ENCODE measurements at places on chromosomes 1 and 21. TPM values are rescaled to one million over a fixed set of nuclear protein-coding genes. Genes with fewer than 3 reads are reported as not detected.

DNA sequence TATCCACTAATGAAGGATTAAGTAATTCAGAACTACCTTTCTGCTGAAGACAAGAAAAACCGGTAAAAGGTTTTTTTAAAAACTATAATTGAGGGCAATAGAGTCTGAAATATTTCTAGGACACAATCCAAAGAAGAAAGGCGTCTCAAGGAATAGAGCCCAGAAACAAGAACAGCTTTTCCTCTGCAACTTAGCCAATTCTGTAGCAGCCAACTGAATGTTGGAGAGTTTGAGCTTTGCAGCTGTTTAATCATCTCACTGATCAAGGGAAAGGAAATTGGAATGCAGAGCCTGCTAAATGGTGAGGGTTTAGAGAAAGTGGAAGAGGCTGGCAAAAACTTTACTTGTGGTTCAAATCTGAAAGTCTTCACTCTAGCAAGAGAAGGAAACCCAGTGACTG, 818.9 kb downstream of the KCNT2 start:
- no peak for DNase-seq

The CNKSR1 gene
- 1.7 TPM for total RNA-seq

GRCh38 chr21:15057285-15057684, 7.5 kb downstream of the NRIP1 start:
- no peak for DNase-seq

DNA sequence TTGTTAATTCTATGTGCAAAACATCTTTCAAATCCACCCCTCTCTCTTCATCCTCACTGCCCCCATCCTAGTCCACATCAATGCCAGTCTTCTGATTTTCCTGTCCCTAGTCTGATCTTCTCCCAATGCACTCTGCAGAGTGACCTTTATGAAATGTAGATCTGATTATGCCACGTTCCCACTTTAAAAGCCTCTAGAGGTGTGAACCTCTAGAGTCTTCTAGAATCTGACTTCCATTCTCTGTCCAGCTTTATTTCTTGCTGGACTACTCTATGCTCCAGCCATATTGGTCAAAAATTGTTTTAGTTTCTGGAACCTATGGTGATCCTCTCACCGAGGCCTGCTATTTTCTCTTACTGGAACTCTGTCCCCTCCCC, 32.5 kb downstream of the ZNF648 start:
- DNase-seq: no peak

DNA sequence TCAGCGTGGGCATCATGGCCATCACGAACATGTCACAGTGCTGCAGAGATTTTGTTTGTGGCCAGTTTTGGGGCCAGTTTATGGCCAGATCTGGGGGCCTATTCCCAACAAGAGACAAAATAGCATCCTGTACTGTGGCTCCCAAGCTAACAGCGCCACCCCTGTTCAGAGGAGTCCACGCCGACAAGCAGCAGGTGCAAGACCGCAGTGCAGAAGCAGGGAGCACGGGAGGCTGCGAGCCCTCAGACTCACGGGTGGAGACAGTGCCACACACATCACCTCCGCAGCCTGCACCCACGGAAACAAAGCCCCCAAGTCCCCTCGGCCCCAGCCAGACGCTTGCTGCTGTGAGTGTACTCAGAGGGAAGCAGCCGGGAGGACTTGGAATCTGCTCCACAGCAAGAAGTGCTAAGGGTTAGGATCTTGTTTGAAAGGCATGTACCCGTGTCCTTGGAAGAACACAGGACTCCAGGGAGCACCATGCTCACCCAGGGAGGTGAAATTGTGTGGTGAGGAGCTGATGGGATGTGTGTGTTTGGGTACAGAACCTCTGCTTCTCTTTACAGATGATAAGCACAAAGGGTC, 7.1 kb downstream of the TCP10L start:
- DNase-seq: no peak

The MAP3K21 gene
- 0.50 TPM for total RNA-seq

DNA sequence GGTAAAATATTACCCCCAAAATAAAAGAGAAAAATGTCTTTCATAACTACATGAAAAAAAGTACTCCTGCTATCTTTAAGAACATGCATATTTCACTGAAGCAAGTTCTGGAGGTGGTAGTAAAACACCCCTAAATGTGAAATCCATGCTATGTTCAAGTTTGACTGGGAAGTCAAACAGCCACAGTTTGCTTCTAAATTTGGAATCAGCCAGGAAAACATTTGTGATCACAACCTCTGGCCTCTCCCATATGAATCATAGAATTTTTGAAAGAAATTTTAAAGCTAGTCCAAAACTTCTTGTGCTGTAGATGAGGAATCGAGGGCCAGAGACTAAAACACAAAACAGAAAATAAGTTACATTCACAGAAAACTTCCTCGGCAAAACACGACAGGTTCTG, 6.6 kb downstream of the SORT1 start:
- no peak for DNase-seq

GRCh38 chr1:83860490-83861221, 138.3 kb downstream of the TTLL7 start:
- DNase-seq: peak; percentile 93

The FCRL4 gene
- not detected for total RNA-seq

DNA sequence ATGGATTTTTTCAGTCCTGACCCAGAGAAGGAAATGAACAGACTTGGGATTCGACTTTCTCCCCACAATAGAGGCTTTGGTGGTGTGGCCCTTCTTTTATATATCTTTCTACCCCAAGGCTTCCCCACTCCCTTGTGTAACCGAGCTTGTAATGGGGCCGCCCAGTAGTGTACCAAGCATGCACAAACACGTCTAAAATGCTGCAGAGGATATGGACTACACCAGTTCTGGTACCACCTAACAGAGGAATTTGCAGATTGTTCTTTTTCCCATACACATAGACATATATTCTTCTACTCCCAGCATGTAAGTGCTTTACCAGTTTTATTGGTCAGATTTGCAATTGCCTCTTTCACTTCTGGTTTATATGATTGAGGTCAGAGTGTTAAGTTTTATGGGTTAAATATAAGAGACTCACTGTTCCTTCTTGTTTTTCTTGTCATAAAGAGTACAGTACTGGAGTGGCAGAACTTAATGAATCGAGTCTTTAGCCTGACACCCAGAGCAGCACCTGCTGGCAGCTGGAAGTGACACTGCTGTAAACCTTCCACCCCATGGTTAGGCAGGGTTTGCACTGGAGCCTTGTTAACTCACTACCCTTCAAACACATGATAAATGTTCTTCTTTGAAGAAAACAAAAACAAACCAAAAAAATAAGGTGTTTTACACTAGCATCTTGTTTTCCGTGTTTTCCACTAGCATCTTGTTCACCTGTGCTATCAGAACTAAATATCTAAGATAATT, 198.6 kb downstream of the PTPRC start:
- DNase-seq: no peak

GRCh38 chr1:160665330-160666078, 18.7 kb upstream of the SLAMF1 start:
- DNase-seq: peak; percentile 68

The ELAVL4 gene
- total RNA-seq: not detected

DNA sequence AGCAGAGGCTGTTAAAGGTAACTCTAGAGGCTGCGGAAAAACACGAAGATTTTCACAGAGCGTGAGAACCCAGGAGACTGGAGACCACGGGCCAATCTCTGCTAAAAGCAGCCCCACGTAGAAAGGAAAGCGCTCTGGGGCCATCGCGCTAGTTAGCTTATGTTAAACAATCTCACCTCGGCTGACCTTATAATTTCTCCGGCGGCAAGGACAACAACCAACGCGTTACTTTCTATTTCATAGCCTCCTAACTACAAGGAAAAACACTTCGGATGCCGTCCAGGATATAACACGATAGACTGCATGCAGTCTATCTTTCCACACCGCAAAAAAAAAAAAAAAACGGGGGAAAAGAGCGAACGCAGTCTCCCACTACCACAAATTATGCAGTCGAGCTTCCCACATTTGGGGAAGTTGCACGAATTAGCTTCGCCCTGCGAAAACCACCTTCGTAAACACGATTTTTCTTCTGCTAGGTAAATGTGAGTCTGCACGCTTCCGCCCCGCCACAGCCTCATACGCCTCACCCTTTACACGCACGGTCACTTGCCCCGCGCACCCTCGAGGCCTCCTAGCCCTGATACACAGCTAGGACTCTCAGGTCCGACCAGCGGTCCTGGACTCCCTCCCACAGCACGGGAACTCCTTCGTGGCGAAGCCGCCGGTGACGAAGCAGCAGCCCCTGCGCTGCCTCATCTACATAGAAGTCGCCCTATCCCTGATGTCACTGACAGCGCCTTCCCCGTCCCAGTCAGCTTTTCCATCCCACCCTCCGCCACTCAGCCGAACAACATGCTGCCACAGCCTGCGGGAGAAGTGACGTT, 87.8 kb downstream of the PRKAB2 start:
- peak; percentile 63 for DNase-seq

The CELA3A gene
- not detected for total RNA-seq

- no peak for DNase-seq
These were observed 16.3 kb upstream of the SARS1 start for GRCh38 chr1:109197158-109198042.

DNA sequence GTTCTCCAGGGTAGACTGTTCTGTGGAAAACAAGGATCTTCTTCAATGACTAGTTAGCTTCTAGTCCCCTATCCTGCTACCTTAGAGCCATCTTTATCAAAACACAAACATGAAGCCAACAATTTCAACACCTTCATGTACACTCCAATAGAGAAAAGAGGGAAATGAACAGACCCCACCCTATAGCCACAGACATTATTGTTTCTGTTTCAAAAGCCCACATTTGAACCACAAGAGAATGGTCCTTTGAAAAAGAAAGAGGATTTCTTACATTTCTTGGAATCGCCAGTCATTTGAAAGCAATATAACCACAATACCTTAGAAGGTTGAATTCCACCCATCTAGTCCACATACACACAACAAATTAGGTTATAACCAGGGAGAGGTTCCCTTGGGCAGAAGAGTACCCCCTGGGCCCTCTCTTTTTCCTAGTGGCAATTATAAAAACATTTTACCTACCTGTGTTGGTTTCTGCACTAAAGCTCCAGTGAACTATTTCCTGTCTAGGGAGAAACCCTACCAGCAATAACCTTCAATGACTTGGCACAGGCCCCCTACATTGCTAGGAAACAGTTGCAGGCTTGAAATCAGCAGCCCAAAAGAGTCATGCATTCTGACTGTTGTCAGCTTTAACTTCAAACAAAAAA, 2.7 kb upstream of the LPGAT1 start:
- DNase-seq: no peak

- no peak for DNase-seq
These were observed 340.1 kb upstream of the PLXNA2 start for GRCh38 chr1:208584167-208584755.

The VANGL2 gene
- total RNA-seq: 2.6 TPM

DNA sequence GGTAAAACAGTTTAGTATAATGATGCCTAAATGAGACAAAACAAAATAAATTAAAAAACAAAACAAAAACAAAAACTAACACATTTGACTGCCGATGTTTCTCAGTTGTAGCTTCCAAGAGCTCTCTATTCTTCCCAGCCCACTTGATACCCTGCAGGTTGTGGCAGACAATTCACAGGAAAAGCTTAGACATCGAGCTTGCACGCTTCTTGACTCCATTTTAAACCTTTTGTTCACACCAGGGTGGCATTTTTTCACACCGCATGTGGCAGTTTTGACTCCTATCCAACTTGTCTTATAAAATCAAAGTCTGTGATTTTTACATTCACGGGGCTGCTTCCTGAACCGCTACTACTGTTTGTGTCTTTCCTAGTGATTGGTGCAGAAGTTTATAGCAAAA, 575.9 kb downstream of the USP25 start:
- no peak for DNase-seq

The KIAA0319L gene
- total RNA-seq: 77.9 TPM

GRCh38 chr1:13662493-13662892, 37.5 kb upstream of the PRDM2 start:
- DNase-seq: no peak

The ETV3L gene
- total RNA-seq: not detected

The PRKCZ gene
- 20.8 TPM for total RNA-seq

DNA sequence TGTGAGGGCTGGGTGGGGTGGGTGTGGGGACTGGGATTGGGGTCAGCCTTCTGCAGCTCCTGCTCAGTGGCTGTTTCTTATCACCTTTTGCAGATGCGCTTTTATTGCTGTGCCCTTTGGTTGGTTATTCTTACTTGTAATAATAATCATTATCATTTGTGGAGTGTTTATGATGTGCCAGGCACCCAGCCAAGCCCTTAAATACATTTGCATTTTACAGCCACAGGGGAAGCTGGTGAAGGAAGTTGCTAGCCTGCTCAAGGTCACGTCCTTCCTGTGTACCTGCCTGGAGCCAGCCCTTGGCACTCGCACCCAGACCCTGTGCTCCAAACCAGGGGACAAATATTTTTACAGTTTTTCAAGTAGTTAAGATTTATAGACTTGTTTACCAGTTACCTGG, 144.0 kb downstream of the PGBD5 start:
- DNase-seq: no peak

GRCh38 chr1:12201352-12202189, 28.3 kb upstream of the VPS13D start:
- DNase-seq: no peak

The S100A10 gene
- total RNA-seq: 201 TPM

- DNase-seq: no peak
These were observed 64.9 kb downstream of the MACF1 start for GRCh38 chr1:39269349-39269748.
